Thoracic aorta (tissue), 2 donors: ENCODE measurements at places on chromosomes 2 and 18. TPM values are rescaled to one million over a fixed set of nuclear protein-coding genes. Genes with fewer than 3 reads are reported as not detected.

GRCh38 chr2:191942090-191942738 is 95.3 kb upstream of the CAVIN2 start:
- no peak for DNase-seq

- DNase-seq: no peak
Measured at GRCh38 chr2:148553332-148553887, 91.1 kb upstream of the EPC2 start.

- DNase-seq: no peak
Measured at GRCh38 chr2:160460333-160460731, 33.3 kb downstream of the RBMS1 start.

DNA sequence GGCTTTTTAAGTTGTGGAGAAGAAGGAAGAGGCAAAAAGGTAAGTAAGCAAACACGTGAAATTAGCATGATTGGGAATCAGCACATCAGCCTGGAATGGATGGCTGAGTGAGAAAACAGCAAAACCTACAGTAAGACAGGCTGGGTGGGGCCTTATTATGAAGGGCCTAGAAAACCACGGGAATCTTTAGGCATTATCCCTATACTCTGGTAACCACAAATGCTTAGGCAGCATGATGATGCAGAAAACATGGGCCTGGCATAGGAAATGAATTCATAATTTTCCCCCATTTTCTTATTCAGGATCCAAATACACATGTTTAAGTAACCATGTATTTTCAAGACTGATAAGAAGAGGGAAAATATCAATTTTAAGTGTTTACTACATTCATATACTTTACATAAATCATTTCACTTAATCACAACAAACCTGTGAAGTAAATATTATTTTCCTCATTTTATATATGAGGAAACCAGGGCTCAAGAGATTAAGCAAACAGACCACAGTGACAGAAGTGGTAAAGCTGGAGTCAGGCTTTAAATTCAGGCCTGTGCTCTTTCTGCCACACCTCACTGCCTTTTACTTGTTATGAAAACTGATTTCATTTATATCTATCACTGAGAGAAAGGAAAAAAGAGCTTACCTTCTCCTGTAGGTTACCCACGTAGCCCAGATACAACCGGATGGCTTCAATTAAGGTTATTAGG is 4.0 kb downstream of the TMEM17 start:
- no peak for DNase-seq

DNA sequence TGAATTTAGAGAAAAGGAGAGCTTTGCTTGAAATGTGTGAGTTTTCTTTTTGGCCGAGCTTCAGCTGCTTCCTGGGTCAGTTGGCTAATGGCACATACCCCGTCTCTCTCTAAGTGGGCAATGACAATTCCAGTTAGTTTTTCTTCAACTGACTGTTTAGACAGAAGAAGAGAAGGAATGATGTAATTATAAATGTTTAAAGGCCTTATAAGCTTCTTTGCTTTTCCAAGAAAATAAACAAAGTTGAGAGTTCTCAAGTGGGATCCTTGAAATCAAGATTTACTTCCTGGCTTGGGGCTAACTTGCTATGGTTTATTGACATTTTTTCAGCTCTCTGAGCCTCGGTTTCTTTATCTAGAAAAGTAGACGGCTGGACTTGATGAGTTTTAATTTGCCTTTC is 794.9 kb upstream of the ACVR2A start:
- no peak for DNase-seq

Gene IL18RAP
- 1.4 TPM for total RNA-seq

Gene ERFE
- 1.3 TPM for total RNA-seq
